ENCODE measurements at places on chromosomes 3 and 15.

GRCh38 chr3:38140326-38141172 lies 2.1 kb downstream of the MYD88 start:
- no peak for DNase-seq

DNA sequence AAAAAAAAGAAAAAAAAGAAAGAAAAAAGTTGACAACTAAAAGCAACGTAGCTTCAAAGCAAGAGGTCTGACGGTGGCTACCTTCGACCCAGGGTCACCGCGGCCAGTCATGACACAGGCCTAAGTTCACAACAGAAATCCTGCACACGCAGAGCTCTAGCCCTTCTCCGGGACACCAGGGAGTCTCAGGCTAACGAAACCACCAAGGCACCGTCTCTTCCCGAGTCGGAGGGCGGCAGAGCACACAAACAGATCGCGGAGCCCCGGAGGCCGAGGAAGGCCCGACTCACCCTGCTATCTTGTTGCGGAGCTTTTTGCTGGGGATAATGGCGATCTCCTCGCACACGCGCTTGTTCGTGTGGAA lies 584 bp downstream of the RPS17 start:
- DNase-seq, result no peak

GRCh38 chr3:148646126-148646665 lies 51.5 kb upstream of the AGTR1 start:
- DNase-seq, result peak; percentile 6

DNA sequence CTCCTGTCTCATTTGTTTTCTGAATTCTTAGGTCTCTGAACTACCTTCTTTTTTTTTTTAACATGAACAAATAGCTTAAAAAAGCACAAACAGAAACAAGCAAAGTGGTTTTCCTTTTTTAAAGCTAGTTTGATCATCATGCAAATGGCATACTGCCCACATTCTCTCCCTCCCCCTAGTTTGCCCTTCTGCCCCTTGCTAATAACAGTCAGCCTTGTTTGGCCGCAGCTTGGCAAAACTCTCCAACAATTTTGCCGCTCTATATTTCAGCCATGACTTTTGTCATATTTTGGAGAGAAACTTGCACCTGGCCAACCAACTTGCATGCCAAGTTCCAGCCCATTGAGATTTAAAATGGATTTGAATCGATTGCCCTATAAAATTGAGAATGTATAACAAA lies 666.0 kb upstream of the NR2F2 start:
- DNase-seq, result no peak

DNA sequence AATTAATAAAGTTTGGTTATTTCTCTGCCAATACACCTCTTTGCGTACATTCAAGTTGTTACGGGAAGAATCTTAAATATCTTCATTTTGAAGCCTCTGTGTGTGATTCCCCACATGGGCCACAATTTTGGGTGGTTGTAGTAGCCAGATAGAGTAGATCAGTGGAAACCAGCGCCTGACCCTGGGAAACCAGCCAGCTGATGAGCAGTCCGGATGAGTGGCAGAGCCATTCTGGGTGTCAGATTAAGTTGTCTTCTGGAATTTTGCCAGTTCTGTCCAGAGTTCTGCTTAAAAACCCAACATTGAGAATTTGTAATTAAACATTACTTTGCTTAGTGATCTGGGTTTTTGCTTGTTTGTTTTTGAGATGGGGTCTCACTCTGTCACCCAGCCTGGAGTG lies 49.7 kb downstream of the MRPS25 start:
- DNase-seq, result no peak

DNA sequence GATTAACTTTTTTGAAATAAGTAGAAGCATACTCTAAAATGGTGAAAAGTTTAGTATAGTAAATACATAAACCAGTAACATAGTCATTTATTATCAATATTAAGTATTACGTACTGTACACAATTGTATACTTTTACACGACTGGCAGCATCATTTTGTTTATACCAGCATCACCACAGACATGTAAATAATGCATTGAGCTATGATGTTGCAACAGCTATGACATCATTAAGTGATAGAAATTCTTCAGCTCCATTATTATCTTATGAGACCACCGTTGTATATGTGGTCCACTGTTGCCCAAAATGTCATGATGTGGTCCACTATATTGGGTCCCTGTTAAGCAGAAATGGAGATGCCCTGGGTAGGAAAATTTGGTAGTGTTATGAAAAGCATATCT lies 51.3 kb downstream of the DRD3 start:
- DNase-seq, result no peak

GRCh38 chr15:92663250-92663951 lies 7.8 kb upstream of the FAM174B start:
- no peak for DNase-seq

DNA sequence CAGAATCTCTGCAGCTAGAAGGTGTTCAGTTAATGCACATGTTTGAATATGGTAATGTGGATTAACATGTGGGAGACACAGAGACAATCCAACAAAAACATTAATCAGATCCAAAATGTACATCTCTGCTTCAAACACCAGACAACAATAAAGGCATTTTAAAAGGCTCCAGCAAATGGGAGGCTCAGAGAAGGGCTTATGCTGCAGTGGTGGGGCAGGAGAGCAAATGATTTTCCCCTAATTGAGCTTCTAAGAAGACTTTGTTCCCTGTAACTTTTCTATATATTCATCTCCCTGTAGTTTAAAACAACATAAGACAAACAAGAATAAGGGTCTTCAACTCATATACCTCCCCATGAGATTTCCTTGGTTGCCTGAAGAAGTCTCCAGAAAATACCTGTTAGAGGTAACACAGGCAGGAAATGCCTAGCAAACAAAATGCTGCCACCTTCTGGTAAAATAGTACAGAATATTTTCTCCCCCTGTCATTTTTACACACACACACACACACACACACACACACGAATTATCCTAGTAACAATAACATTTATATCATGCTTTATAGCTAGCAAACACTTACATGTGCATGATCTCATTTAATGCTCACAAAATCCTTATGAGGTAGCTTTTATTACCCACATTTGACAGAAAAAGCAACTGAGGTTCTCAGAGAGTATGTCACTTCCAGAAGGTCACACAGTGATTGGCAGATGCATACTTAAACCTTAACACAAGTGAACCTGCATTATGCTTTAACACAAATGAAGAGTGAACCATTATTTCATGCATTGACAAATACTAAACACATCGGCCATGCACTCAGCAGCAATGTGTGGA lies 123.4 kb upstream of the MB21D2 start:
- DNase-seq, result peak; percentile 44

GRCh38 chr3:39651993-39652739 lies 157.2 kb upstream of the MYRIP start:
- DNase-seq, result no peak

DNA sequence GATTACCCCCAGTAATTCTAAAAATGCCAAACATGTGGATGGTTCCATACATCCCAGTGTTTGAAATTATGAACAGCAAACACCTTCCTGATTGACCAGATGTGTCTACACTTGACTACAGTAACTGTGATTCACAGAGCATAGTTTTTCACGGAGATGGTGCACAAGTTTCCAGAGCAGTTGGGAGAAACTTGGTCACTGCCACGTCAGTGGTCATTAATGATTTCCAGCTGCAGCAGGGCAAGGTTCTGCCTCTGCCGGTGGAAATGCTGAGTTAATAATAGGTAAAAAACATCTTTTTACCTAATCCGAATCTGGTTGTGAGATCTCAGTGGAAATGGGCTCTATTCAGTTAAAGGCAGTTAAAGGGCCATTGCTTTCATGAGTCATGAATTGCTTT lies 154.1 kb upstream of the FEZF2 start:
- no peak for DNase-seq

DNA sequence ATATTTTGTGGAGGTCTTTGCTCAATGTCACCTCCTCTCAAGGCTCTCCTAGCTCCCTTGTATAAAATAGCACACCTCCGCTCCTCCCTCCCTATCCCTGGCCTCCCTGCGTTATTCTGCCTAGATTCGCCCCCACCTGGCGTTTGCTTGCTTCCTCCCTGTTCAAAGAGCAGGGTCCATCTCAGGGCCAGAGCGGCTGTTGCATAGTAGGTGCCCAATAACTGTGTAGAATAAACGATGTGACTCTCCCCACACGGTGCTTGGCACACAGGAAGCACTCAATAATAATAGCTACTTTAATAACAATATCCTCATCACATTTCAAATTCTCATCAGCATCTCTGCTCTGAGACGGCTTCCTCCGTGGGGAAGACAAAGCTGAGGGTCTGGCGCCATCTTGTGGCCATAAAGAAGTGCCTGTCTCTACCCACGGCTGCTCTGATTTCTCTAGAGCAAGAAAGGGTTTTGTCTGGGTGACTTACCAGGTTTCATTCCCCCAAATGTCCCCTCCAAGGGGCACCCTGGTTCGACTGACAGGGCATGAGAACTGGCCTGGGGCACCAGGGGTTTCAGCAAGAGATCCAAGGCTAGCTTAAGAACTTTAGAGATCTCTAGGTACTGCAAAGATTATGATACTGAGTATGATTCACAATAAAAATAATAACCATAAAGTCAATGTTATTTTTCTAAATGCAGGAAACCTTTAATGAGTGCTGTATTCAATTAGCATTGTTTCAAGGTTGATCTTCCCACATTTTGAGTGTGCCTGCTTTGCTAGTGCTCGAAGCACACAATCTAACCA lies 16.1 kb downstream of the CD276 start:
- peak; percentile 74 for DNase-seq

GRCh38 chr3:120098710-120099109 lies 4.5 kb upstream of the GSK3B start:
- DNase-seq, result no peak

DNA sequence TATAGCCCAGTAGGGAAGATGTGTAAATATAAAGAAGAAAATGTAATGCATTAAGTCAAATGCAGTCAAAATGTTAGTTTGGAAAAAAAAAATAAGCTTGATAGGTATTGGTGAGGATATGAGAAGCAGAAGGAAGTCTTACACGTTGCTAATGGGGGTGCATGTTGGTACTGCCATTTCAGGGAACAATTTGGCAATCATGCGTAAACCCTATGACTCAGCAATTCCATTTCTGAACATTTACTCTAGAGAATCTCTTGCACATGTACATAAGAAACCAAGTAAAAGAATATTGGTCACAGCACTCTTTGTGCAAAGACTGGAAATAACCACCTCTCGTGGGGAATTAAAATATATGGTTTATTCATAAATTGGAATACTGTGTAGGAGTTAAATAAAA lies 35.5 kb upstream of the TIMP4 start:
- DNase-seq, result peak; percentile 56
